Peyer's patch (tissue), 4 donors: ENCODE measurements at places on chromosomes 5 and 9. TPM values are rescaled to one million over a fixed set of nuclear protein-coding genes. Genes with fewer than 3 reads are reported as not detected.
A peak's percentile ranks its signal among the peaks of the same experiment; 100 is the strongest.

- H3K27ac ChIP-seq: no peak overlapping the region
- DNase-seq: no peak
- no peaks in the 10 kb centered on the region for H3K36me3 ChIP-seq
- no peak overlapping the region for H3K4me3 ChIP-seq
- no peaks in the 10 kb centered on the region for H3K4me1 ChIP-seq
Measured at GRCh38 chr5:9149988-9150387, 395.9 kb downstream of the SEMA5A start.

GRCh38 chr9:13750061-13750460 lies 470.6 kb upstream of the MPDZ start:
- no peak overlapping the region for H3K27ac ChIP-seq
- no peak for DNase-seq
- H3K27me3 ChIP-seq: no peaks in the 10 kb centered on the region
- no peak overlapping the region for H3K4me3 ChIP-seq

- no peaks in the 10 kb centered on the region for H3K36me3 ChIP-seq
- no peak overlapping the region for H3K4me3 ChIP-seq
- no peaks in the 10 kb centered on the region for H3K4me1 ChIP-seq
- H3K27me3 ChIP-seq: no peaks in the 10 kb centered on the region
Measured at GRCh38 chr5:112339761-112340160, 79.3 kb downstream of the EPB41L4A start.

- no peaks in the 10 kb centered on the region for H3K36me3 ChIP-seq
- no peaks in the 10 kb centered on the region for H3K27me3 ChIP-seq
- H3K4me3 ChIP-seq: no peak overlapping the region
- no peaks in the 10 kb centered on the region for H3K4me1 ChIP-seq
Measured at GRCh38 chr9:109182940-109183798, 16.1 kb upstream of the FRRS1L start.

DNA sequence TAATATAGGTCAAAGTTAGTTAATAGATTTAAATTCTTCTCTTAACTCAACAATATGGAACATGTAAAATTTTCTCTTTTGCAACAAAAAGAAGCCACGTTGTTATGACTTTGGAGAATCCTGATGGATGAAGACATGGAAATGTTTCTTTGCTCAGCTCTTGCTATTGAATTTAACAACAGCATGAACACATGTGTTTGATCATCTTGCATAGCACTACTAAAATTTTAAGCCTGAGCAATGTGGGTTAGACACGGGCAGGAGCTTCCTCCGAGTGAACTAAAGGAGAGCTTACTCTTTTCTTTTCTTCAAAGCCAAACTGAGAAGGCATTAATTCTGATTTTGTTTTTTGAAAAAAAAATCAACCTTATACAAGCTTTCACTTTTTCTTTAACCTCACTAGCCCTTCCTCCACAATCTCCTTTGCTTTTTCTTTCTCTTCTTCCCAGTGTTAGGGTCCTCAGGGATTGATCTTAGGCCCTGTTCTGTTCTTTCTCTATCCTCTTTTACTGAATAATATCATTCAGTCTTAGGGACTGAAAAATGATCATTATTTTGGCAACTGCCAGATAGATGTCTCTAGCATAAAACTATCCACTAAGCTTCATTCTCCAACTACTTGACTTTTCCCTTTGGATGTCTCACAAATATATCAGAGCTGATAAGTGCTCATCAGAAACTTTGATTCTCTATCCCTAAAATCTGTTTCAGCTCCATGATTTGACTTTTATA lies 36.9 kb downstream of the ADAMTS19 start:
- H3K4me1 ChIP-seq: no peaks in the 10 kb centered on the region
- DNase-seq: no peak
- H3K27ac ChIP-seq: no peak overlapping the region
- no peaks in the 10 kb centered on the region for H3K36me3 ChIP-seq
- H3K27me3 ChIP-seq: no peaks in the 10 kb centered on the region
- H3K4me3 ChIP-seq: no peak overlapping the region

GRCh38 chr5:113047733-113048652 lies 71.4 kb downstream of the DCP2 start:
- H3K27me3 ChIP-seq: no peaks in the 10 kb centered on the region
- peak; percentile 39 for DNase-seq
- H3K4me1 ChIP-seq: no peaks in the 10 kb centered on the region
- no peak overlapping the region for H3K4me3 ChIP-seq
- no peak overlapping the region for H3K27ac ChIP-seq
- H3K36me3 ChIP-seq: no peaks in the 10 kb centered on the region

GRCh38 chr5:13580058-13580457 lies 364.4 kb downstream of the DNAH5 start:
- no peak overlapping the region for H3K27ac ChIP-seq
- no peaks in the 10 kb centered on the region for H3K4me1 ChIP-seq
- DNase-seq: no peak
- H3K27me3 ChIP-seq: no peaks in the 10 kb centered on the region
- H3K4me3 ChIP-seq: no peak overlapping the region

DNA sequence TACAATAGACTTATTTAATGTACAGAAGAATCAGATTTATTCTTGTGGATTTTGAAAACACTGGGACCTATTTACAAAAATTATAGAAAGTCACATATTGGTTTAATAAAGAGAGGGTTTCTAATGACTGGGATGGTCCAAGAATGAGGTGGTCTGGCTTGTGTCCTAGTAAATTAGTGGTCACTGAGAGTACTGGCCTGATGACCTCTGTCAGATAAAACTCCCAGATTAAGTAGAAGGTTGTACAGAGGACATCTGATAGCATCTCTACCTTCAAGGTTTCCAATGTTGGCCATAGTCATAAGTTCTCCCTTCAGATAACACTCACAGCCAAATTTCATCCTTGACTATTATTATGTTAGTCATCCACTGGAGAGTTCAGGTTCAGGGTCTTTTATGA lies 692.9 kb downstream of the MTRR start:
- no peak overlapping the region for H3K27ac ChIP-seq
- H3K4me1 ChIP-seq: no peaks in the 10 kb centered on the region

GRCh38 chr5:129630101-129630500 lies 117.8 kb upstream of the MINAR2 start:
- H3K27ac ChIP-seq: no peak overlapping the region
- no peak overlapping the region for H3K4me3 ChIP-seq
- no peaks in the 10 kb centered on the region for H3K36me3 ChIP-seq

DNA sequence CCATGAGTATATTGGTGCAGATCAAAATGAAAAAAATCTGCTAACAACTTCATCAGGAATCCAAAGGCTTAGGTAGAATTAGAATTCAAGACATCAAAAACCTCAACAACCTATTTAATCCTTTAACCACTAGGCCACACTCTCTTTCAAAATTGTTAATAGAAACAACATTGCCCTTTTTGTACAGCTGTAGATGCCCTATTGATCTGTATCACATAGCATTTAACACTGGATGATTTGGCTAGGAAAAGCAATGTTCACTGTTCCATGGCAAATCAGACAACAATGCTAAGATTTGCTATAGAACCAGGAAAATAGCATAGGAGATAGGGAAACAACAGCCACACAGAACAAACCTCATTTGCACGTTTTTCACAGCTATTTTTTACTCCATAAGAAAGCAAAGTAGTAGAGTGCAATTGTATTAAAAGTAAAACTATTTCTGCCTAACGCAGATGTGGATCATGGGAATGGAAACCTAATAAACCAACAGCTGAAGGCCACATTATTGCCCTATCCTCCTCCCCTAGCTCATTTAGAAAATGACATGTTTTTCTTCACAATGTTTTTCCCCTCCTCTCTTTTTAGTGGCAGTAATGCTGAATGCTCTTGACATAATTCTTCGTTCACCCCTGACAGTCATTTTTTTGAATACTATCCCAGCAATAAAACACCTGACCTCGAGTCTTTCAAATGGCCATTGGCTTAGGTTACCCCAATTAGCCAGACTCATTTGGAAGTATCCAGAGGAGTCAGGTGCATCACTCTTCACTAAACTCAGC lies 373.0 kb upstream of the CCNH start:
- no peaks in the 10 kb centered on the region for H3K4me1 ChIP-seq
- H3K27ac ChIP-seq: no peak overlapping the region
- DNase-seq: no peak
- no peaks in the 10 kb centered on the region for H3K36me3 ChIP-seq

- no peak for DNase-seq
- no peak overlapping the region for H3K27ac ChIP-seq
- H3K4me1 ChIP-seq: no peaks in the 10 kb centered on the region
- H3K36me3 ChIP-seq: no peaks in the 10 kb centered on the region
- no peaks in the 10 kb centered on the region for H3K27me3 ChIP-seq
Measured at GRCh38 chr5:38827525-38827924, 18.3 kb upstream of the OSMR start.

DNA sequence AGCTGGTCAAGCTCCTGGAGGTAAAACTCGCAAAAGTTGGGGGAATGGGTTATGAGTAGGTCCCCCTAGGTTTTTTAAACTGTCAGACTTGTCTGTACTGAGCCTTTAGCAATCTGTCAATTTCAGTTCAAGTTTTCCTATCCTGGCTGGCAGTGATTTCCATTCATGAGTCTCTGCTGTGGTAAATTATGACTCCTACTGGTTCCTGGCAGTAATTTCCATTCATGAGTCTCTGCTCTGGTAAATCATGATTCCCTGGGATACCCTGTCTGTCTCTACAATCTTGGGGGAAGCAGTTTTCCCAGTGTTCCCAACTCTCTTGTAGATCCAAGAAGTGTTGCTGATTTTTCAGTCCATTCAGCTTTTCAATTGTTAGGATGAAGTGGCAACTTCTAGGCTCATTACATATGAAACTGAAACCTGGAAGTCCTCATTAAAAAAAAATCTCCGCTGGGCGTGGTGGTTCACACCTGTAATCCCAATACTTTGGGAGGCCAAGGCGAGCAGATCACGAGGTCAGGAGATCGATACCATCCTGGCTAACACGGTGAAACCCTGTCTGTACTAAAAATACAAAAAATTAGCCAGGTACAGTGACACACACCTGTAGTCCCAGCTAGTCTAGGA lies 91.3 kb upstream of the GPBP1 start:
- no peak for DNase-seq
- no peak overlapping the region for H3K4me3 ChIP-seq
- H3K4me1 ChIP-seq: no peaks in the 10 kb centered on the region
- no peaks in the 10 kb centered on the region for H3K27me3 ChIP-seq
- H3K27ac ChIP-seq: no peak overlapping the region

DNA sequence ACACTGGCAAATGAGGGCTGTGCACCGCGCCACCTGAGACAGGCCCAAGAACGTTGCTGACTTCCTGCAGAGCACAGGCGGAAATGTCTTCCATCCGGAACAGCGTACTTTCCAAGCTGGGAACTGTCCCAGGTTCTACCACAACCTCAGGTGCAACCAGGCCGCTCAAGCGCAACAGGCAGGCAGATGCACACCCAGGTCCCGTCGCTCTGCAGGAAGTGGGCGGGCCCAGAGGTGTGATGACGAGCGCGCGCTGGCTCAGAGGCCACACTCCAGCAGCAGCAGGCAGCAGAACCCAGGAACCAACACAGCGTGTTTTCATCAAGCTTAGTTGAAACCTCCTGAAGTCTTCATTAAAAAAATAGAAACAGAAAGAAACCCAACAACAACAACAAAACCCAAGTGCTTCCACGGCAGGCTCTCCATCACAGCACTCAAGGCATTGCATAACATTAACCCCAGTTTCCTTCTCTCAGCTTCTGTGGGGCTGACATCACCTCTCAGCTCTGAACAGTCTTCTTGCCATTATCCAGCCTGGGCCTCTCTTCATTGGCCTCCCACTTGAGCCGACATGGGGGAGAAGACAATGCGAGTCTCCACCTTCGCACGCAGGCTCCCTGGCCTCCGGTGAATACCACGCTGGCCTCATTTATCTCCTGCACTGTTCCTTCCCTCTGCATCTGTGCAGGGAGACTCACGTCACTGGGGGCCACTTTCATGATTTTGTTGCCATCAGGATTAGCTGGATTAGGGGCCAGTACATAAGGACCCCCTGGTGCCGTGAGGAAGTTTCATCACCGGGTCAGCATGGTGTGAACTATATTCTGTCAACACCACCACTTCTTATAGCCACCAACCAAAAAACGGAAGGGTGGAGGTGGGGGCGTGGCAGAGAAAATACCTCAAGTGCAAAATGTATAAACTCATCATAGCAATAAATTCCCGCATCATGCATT lies 22.1 kb downstream of the PTCH1 start:
- no peaks in the 10 kb centered on the region for H3K4me1 ChIP-seq
- DNase-seq: peak; percentile 92
- peak overlapping the region; percentile 64 for H3K27ac ChIP-seq
- H3K36me3 ChIP-seq: no peaks in the 10 kb centered on the region
- H3K4me3 ChIP-seq: peak overlapping the region; percentile 9

- H3K27me3 ChIP-seq: no peaks in the 10 kb centered on the region
- DNase-seq: no peak
- H3K27ac ChIP-seq: peak overlapping the region; percentile 64
- H3K4me1 ChIP-seq: peaks cover 3% of the 10 kb centered on the region
Measured at GRCh38 chr5:140568443-140569063, 3.9 kb downstream of the SLC35A4 start.

GRCh38 chr9:79430619-79431018 lies 141.1 kb upstream of the TLE4 start:
- H3K27me3 ChIP-seq: no peaks in the 10 kb centered on the region
- no peak overlapping the region for H3K4me3 ChIP-seq
- no peak overlapping the region for H3K27ac ChIP-seq

- DNase-seq: no peak
- no peak overlapping the region for H3K27ac ChIP-seq
- no peak overlapping the region for H3K4me3 ChIP-seq
- no peaks in the 10 kb centered on the region for H3K36me3 ChIP-seq
- H3K27me3 ChIP-seq: no peaks in the 10 kb centered on the region
- H3K4me1 ChIP-seq: no peaks in the 10 kb centered on the region
Measured at GRCh38 chr5:15615859-15616258, 115.9 kb downstream of the FBXL7 start.

DNA sequence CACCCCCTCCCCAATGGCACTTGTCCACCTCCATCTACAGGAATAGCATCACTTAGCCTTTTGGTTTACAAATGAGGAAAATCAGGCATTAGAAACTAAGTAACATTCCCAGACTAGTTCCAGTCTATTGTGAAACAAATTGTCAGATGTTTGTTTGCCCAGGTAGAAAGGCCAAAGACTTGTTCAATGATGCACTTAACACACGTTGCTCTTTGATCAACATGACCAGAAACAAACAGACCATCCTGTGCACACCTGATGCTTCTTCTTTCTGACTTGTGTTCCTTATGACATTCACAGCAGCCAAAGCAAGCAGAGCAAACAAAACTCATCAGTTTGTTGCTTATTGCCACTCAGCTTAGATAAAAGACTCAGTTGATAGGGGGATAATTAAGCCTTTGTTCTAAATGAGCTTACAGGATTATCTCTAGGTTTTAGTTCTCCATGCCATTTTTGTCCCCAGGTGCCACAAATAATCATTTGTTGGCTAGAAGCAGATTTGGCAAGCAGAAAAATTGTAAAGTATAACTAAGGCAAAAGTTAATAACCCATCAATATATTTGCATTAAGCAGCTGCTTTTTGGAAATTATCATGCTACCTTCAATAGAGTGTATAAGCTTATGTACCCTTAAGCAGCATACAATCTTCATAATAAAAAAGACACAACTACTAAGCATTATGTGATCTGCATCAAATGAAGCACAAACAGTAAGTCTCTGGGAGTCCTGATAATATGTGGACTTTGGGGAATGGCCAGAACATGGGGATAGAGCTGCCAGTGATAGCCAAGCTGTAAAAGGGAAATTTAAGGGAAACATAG lies 26.3 kb upstream of the FST start:
- no peak overlapping the region for H3K27ac ChIP-seq
- no peaks in the 10 kb centered on the region for H3K4me1 ChIP-seq
- H3K27me3 ChIP-seq: no peaks in the 10 kb centered on the region
- no peak overlapping the region for H3K4me3 ChIP-seq

Gene BSPRY
- 13.2 TPM for total RNA-seq

Gene EPB41L4A
- total RNA-seq: 8.5 TPM

Gene GALNT12
- total RNA-seq: 112 TPM

Gene NPR3
- not detected for total RNA-seq

Gene OSMR
- 25.6 TPM for total RNA-seq

Gene AMBP
- total RNA-seq: not detected
